Adrenal gland (tissue), 19 donors: ENCODE measurements at places on chromosomes 3 and 15. TPM values are rescaled to one million over a fixed set of nuclear protein-coding genes. Genes with fewer than 3 reads are reported as not detected.

GRCh38 chr15:60906146-60906674, 322.9 kb downstream of the RORA start:
- no peak for DNase-seq

GRCh38 chr3:2976212-2976611, 134.0 kb downstream of the IL5RA start:
- no peak for DNase-seq

- no peak for DNase-seq
Measured at GRCh38 chr15:25670621-25671020, 192.5 kb downstream of the ATP10A start.

DNA sequence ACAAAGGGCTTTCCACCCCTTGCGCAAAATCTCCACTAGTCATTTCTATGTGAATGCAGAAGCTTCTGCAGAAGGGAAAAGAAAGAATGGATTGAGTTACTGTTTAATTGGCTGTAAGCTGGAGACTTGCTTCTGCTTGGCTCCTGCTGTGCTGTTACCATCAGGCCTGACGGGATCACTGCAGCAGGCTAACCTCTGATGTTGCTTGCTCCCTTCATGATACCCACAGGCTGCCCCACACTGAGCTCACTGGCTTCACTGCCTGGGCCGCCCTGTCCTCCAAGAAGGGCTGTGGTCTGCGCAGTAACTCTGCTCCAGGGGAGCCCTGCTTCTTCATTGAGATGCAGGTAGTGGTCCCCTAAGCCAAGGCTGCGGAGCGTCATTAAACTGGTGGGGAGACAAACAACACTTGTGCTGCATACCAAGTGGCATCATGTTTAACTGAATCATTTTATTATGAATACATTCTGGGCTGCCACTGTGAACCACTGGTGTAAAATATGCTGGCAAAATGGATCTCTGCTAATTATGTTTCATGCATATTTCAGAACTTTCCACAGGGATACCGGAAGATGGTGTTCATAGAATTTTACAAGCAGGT, 78.6 kb downstream of the WDR49 start:
- no peak for DNase-seq

DNA sequence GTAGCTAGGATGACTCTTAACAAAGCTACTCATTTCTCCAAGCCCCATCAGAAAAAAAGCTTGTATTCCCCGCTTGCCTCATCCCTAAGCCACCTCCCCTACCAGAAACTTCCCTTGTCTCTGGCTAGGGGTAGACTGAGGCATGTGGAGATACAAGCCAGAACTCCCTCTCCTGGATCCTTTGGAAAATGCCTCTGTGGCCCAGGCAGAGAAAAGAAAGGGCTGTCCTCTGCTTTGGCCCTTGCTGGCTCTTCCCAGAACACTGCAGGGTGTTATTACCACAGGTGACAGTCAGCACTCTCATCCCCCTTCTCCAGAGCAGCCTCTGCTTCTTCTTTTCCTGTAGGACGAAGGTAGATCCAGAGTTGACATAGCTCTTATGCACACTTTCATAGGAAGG, 15.2 kb downstream of the RMDN3 start:
- DNase-seq = no peak

DNA sequence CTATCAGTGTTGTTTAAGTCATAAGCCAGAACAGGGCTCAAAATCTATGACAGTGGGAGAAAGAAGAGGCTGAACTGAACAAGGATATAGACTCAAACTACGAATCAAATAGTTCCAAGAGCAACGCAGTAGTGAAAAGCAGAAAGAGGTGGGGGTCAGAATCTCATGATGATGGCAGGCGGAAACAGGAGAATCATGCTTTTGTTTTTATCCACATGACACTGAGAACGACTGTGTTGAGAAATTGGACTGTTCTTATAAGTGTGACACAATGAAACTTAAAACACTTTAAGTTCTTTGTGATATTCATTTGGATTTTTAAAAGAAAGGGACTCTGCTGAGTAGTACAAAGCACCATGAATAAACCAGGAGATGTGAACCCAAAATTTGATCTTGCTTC, 309.4 kb downstream of the ULK4 start:
- no peak for DNase-seq

- no peak for DNase-seq
Measured at GRCh38 chr3:64141476-64141875, 83.8 kb downstream of the PRICKLE2 start.

DNA sequence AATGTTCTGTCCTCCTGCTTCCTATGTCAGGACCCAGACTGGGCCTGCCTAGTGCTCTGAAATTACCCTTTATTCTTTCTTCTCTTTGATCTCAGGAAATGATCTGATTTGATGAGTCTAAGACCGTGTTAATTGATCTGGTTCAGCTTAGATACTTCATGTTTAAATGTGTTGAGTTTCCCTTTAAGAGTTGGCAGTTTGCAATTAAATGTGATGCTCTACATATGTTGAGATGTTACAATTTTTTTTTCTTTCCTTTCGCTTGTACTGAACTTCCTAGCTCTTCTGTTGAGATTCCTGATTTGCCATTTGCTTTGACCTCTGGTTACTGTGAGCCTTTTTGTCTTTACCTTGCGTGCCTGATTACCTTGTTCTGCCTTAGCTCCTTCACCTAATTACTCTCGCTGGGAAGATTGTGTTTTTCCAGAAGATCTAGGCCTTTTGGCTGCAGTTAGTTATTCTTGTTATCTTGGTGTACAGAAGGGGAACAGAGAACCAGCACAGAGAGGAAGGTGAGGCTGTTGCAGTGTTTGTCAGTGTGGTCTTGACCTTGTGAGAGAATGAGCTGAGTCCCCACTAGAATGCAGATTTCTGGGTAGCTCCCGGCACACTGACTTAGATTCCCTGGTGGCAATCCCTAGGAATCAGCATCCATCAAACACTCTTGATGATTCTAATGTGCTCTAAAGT, 203.6 kb downstream of the EDEM1 start:
- no peak for DNase-seq

GRCh38 chr3:117885011-117885441, 1149.6 kb downstream of the IGSF11 start:
- DNase-seq = no peak

Gene FRG2C
- total RNA-seq = not detected

DNA sequence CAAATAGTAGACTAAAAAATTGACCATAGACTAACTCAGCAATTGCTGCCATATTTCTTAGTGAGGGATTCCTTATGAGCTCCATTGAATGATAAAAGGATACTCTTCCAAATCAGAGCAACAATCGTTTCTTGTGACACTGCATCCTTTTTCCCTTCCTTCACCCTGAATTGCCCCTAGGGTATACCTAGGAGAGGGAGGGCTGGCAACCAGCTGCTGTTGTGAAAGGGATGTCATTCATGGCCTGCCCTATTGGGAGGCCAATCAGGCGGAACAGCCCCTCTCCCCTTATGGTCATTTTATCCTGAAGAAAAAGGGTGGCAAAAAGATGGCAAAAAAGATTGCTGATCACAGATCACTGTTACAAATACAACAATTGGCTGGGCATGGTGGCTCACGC, 26.3 kb downstream of the B3GNT5 start:
- DNase-seq = no peak

GRCh38 chr15:69119001-69119400, 41.4 kb upstream of the GLCE start:
- DNase-seq = no peak

DNA sequence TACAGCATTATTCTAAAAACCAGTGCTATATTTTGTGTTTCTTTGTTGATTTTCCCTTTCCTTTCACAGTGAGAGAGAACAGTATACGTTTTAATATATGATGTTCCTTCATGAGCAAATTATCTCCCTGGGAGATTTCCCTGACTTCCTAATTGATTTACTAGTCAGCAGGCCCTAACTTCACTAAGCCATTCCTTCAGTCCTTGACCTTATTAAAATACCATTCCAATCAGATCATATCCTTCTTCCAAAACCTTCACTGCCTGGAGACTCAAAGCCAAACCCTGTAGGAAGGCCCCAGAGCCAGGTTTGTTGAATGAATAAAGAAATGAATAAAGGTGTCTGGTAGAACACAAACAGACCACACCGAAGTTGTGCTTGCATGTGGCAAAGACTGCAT, 43.8 kb upstream of the ARHGEF3 start:
- no peak for DNase-seq

Gene SHF
- total RNA-seq = 23.4 TPM

GRCh38 chr3:104447681-104448080, 919.0 kb upstream of the ALCAM start:
- DNase-seq = no peak

GRCh38 chr3:85709346-85709892, 750.6 kb downstream of the CADM2 start:
- no peak for DNase-seq

Gene FSIP1
- total RNA-seq = 0.11 TPM

DNA sequence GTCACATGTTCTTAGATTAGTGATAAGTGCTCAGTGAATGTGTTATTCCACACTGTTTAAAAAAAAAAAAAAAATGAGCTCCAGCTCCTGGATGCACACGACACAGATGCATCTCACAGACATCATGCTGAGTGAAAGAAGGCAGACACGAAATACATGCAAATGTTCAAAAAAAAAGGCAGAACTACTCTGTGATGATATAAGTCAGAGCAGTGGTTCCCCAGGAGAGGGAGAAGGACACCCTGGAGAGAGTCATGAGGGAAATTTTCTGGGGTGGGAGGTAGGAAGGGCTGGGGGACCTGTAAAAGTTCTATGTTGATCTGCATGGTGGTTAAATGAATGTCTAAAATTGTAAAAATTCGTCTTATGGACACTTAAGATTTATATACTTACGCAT, 4.3 kb downstream of the CSRNP1 start:
- DNase-seq = peak; percentile 46

Gene SCN5A
- total RNA-seq = 0.13 TPM

DNA sequence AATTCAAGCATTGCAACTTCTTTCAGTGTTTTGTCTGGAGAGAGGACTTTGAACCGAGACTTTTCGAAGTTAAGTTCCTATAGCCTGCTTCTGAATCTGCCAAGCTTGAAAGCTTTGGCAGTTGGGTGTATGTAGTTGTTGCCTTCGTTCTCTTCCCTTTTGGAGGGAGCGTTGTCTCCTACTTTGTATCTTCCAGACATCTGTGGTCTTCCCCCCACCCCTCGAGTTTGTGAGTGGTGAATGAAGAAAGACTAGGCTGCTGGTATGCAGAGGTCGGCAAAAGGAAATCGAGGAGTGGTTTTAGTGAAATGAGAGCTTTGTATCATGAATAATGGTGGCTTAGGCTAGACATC, 1.3 kb downstream of the CTNNB1 start:
- peak; percentile 27 for DNase-seq

GRCh38 chr15:74869372-74869725, 3.8 kb downstream of the SCAMP2 start:
- no peak for DNase-seq

- peak; percentile 74 for DNase-seq
Measured at GRCh38 chr3:119588112-119588511, 8.8 kb downstream of the ADPRH start.

DNA sequence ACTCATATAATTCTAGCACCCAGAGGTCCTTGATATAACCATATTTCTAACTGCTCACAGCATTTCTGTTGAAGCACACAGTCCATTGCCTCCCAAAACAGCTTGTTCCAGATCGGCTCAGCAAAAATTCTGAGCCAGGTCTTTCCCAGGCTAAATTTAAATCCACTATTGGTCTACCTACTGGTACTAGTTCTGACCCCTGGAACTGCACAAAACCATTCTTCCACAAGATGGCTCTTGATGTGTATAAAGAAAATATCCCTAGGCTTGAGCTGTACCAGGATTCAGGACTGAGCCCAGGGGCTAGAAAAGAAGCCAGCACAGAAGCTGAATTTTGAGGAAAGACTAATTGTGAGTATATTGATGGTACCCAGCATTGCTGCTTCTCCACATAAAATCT, 75.4 kb upstream of the ABHD17C start:
- no peak for DNase-seq

DNA sequence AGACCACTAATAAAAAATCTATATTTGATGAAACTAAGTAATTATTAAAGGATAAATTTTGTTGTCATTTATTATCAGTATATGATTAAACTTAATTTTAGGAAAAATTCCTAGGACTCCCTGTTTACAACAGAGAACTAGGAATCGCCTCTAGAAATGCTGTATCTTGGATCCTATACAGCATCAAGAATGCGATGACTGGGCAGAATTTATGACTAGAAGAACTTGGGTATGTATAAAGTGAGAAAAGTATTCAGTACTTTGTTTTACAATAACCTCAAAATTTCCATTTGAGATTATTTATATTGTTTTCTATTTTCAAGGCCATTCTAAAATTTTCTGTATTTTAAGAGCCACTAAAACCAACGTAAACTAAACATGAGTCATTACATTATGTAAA, 82.3 kb upstream of the AGTR1 start:
- no peak for DNase-seq

Gene CCR3
- not detected for total RNA-seq

Gene SEMA6D
- total RNA-seq = 10.3 TPM

- no peak for DNase-seq
Measured at GRCh38 chr3:185188816-185189215, 36.0 kb upstream of the C3orf70 start.

Gene ANKRD63
- total RNA-seq = not detected

Gene IGSF11
- 27.0 TPM for total RNA-seq

DNA sequence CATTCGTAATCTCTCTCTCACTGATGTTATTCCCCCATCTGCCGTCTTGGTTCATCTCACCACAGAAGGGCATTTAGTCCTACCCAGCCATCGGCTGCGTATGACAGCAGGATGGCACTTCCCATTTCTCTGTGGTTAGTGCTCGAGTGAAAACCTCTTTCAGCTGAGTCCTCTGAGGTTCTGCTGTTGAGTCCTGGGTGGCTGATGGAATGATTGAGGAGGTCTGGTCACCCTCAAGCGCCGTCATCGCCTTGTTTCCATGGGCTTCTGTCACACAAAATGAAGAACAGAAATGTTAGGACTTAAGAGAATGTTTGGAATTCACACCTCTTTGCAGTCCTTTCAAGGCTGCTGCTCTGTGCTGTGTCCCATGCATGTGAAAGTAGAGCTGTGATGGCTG, 9.4 kb upstream of the SACM1L start:
- DNase-seq = no peak

GRCh38 chr3:127489357-127489756, 101.2 kb downstream of the TPRA1 start:
- DNase-seq = peak; percentile 1

Gene KIF7
- total RNA-seq = 4.0 TPM
